H7 (cell line): ENCODE measurements at places on chromosomes 6 and 20.

- no peak for DNase-seq
These were observed 409.1 kb upstream of the AGPAT4 start for GRCh38 chr6:161682982-161683381.

GRCh38 chr20:13139459-13140150, 81.5 kb upstream of the ISM1 start:
- DNase-seq = no peak

GRCh38 chr6:63410435-63411426, 90.9 kb upstream of the LGSN start:
- no peak for DNase-seq

DNA sequence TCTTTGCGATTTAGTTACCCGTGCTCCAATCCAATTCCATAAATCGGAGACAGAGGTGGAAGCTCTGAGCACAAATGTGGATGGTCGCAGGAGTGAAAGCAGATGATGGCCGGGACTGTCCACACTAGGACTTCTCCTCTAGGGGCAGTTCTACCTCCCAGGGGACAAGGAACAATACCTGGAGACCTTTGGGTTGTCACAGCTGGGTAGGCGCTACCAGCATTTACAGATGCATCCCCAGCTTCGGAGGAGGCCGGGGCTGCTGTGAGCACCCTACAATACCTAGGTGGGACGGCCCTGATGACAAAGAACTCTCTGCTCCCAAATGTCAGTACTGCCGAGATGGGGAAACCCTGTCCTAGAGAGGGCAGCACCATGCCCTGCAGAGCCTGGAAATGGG, 195.9 kb upstream of the CDH4 start:
- no peak for DNase-seq

DNA sequence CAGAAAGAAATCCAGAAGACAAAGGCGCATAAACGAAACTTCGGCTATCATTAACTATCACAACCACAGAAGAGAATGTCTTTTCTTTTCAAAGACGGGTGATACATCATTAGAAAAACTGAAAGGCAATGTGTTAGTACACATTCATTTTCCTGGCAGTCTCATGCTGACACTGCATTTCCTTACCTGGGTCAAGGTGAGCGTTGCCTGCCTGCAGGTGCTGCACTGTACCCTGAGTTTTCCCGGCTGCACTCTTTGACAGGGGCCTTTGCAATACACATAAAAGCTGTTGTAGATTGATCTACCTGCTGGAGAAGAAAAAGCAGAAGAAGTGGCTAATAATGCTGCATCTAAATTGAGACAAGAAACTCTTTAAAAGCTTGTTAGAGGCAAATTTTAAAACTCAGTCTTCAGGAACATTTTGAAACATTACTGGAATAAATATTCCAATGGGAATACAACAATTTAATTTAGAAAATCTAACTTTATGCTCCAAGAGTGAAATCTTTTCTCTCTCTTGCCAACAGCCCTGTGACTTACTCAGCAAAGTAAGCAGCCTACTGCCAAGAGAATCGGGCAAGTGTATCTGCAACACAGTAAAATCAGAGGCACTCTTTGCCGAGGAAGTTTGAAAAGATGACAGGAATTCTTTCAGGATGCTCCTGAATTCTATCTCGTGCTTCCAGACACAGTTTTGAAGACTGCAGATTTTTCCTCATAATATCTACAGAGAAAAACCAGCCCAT, 526.4 kb downstream of the PRKN start:
- no peak for DNase-seq

- no peak for DNase-seq
These were observed 24.0 kb upstream of the CTNNBL1 start for GRCh38 chr20:37669773-37670236.

GRCh38 chr6:131998255-131998982, 47.2 kb upstream of the CCN2 start:
- no peak for DNase-seq

DNA sequence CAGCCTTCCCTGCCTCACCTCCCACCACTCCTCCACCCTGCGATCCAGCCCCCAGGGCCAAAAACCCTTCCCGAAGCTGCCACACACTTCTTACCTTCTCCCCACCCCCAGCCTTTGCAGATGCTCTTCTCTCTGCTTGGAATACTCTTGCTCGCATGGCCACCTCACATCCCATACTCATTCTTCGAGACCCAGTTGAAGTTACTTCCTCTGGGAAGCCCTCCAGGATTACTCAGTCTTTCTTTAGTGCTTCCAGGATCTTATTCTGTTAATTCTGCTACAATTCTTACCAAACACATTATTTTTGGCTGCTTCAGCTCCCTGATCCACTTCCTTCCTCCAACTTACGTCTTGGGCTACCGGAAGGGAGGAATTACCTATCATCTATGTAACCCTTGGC, 54.3 kb downstream of the CD40 start:
- DNase-seq = no peak

DNA sequence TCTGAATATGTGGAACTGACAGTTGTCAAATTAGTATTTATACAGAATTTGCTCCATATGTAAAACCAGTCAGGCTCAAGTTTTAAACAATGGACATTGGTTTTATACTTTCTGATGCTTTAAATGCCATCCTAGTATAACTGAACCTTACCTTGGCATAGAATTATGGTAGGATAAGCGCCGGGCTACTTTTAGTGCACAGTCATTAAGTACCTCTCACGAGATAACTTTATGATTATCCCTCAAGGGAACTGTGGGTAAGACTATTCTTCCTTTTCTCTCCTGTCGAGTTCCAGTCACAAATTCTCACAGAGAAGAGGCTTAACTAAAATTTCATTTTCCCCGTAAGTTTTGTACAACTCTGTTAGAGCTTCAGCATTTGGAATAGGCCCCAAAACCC, 110.6 kb upstream of the PTPRK start:
- no peak for DNase-seq

GRCh38 chr6:4671587-4672115, 104.6 kb upstream of the CDYL start:
- no peak for DNase-seq

- DNase-seq = no peak
These were observed 17.2 kb upstream of the FNDC1 start for GRCh38 chr6:159152041-159152440.

DNA sequence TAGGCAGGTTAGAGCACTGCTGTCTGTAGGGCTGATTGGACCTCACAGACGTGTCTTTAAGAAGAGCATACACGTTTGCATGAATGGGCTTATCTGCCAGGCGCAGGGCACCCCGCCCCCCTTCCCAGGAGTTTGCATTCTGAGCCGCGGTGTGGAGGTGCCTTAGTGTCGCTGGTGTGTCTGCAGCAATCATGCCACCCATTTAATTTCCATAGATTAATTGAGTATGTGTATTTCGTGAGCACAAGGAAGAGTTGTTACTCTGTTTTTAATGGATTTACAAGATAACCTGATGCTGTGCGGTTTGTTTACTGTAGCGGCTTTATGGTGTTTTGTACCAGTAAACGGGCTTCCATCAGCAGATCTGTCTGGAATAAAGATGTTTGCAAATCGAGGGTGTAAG, 107.7 kb downstream of the ZDHHC14 start:
- peak; percentile 61 for DNase-seq

- no peak for DNase-seq
These were observed 680.9 kb upstream of the AGPAT4 start for GRCh38 chr6:161954699-161955276.

DNA sequence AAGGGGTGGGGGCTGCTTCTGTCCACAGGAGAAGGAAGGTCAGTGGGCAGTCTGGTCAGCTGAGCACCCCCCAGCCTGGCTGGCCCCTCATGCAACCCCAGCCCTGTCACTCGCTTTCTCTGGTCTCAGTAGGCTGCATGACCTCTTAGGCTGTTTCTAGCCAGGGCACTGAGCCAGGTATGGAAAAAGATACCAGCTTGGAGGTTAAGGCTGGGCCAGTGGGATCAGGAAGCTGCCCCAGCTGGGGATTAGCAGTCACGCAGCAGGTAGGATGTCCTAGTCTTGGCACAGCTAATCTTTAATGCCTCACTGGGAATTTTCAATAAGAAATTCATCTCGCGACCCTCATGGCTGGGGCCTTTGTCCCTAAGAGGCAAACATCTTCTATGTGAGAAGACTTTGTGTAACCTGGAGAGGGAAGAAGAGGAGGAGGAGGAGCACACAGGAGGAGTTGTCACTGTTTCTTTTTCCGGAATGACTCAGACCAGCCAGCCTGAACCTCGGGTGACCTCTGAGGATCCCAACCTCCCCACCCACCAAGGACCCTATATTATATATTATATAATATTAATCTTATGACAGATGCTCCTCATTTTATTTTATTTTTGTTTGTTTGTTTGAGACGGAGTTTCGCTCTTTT, 2.4 kb upstream of the BPIFA2 start:
- DNase-seq = no peak

- DNase-seq = no peak
These were observed 48.4 kb upstream of the FAM184A start for GRCh38 chr6:119126826-119127225.

DNA sequence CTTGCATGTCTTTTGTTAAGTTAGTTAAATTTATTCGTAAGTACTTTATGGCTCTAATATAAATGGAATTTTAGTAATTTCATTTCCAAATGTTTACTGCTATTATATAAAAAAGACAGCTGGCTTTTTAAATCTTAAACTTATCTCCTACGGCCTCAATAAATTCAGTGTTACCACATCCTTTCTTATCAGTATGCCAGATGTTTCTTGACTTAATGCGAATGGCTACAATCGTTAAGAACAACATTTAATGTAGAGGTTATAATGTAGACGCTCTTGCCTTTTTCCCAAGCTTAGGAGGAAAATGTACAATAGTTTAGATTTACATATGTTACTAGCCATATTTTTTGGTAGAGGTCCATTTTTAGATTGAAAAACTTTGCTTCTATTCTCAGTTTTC, 659.4 kb downstream of the TENT5A start:
- no peak for DNase-seq

GRCh38 chr20:1423625-1424106, 30.8 kb upstream of the FKBP1A start:
- DNase-seq = peak; percentile 69

DNA sequence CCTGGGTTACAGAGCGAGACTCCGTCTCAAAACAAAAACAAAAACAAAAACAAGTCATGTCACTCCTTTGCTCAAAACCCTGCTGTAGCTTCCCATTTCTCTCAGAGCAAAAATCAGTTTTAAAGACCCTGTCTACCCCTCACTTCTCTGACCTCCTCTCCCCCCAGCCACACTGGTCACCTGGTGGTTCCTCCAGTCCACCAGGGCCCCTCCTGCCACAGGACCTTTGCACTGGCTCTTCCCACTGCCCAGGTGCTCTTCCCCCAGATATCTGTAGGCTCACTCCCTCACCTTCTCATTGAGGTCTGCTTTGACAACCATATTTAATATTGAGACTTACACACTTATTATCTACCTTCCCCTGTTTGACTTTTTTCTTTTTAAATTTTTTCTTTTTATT, 4.9 kb upstream of the TEAD3 start:
- no peak for DNase-seq

- DNase-seq = no peak
These were observed 9.1 kb upstream of the CAPN11 start for GRCh38 chr6:44149369-44150012.

GRCh38 chr6:138004430-138005287, 102.6 kb downstream of the PERP start:
- DNase-seq = peak; percentile 30

DNA sequence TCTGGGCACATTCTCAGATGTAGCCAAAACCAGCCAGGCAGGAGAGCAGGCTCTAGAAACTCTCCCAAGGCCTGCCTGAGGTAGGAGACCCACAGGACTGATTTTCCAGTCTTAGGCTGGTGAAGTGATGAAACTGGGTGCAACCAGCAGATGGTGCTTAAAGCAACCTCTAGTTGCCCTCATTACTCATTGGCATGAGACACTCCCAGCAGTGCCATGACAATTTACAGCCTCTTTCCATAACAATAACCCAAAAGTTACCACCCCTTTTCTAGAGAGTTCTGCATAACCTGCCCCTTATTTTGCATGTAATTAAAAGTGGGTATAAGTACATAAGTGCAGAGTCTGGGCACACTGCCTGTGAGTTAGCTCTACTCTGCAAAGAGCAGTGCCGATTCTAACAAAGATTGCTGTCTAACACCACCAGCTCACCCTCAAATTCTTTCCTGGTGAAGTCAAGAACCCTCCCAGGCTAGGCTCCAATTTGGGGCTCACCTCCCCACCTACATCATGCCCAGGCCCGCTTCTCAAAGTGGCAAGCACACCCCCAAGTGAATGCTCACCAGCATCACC, 14.4 kb upstream of the GPR6 start:
- DNase-seq = no peak

DNA sequence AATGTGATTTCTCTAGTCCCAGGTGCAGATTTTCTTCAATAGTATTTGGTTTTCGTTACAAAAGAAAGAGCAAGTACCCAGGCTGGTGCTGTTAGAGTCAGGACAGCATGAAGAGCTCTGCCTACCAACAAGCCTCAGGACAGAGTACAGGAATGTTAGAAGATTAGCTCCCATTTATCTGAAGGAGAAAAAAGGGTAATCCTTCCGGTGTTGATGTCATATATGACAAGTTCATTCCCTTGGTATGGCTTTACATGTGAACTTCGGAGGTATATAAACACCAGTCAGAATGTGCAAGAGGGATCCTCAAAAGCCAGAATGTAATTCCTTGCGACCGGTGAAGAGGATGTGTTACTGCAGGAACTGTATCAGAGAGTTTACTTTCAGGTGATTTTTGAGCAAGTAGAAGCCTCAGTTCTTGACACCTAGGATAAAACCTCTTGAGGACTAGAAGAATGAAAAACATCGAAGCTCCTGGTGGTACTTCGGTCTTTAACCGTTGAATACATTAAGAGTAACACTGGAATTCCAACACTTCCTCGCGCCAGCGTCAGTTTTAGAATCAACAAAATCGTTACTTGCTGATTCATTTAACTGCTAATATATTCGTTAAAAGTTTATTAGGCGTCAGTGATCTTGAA, 194.2 kb upstream of the ZNF184 start:
- no peak for DNase-seq
